ENCODE measurements at places on chromosomes 1 and 21. TPM values are rescaled to one million over a fixed set of nuclear protein-coding genes. Genes with fewer than 3 reads are reported as not detected.

- no peaks in the 10 kb centered on the region for H3K36me3 ChIP-seq
- no peaks in the 10 kb centered on the region for H3K4me1 ChIP-seq
- no peaks in the 10 kb centered on the region for H3K27me3 ChIP-seq
- H3K4me3 ChIP-seq = no peak overlapping the region
- H3K27ac ChIP-seq = no peak overlapping the region
- peak; percentile 3 for DNase-seq
Measured at GRCh38 chr1:90133133-90133532, 138.2 kb downstream of the ZNF326 start.

- H3K4me3 ChIP-seq = no peak overlapping the region
- peak; percentile 45 for DNase-seq
- no peak overlapping the region for H3K27ac ChIP-seq
- peaks cover 9% of the 10 kb centered on the region for H3K4me1 ChIP-seq
Measured at GRCh38 chr1:167666416-167666815, 36.4 kb downstream of the RCSD1 start.

GRCh38 chr1:184620469-184620868, 134.2 kb downstream of the EDEM3 start:
- no peaks in the 10 kb centered on the region for H3K27me3 ChIP-seq
- H3K36me3 ChIP-seq = no peaks in the 10 kb centered on the region
- no peak overlapping the region for H3K4me3 ChIP-seq
- no peak overlapping the region for H3K27ac ChIP-seq

- no peaks in the 10 kb centered on the region for H3K4me1 ChIP-seq
- no peaks in the 10 kb centered on the region for H3K27me3 ChIP-seq
- DNase-seq = no peak
- H3K4me3 ChIP-seq = no peak overlapping the region
- H3K27ac ChIP-seq = no peak overlapping the region
Measured at GRCh38 chr1:34721646-34722355, 33.0 kb upstream of the GJB5 start.

- H3K27ac ChIP-seq = peak overlapping the region; percentile 55
- no peaks in the 10 kb centered on the region for H3K27me3 ChIP-seq
- H3K4me1 ChIP-seq = peaks cover 18% of the 10 kb centered on the region
- DNase-seq = peak; percentile 96
- no peaks in the 10 kb centered on the region for H3K36me3 ChIP-seq
Measured at GRCh38 chr1:23100074-23100748, 68.4 kb downstream of the LUZP1 start.

Gene PRAMEF13
- total RNA-seq = not detected

DNA sequence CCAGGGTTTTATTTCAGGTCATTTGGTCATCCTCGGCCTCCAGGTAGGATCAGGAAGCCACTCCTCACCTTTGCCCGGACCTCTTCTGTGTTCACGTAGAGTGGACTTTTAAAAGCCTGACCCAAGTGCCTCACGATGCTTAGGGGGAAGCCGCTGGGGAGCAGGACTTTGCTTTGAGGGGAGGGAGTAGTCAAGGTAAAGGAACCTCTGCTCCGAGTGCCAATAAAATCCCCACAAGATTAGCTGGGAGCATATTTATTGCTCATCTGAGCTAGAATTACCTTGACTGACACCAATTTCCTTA, 603 bp upstream of the DHRS3 start:
- DNase-seq = no peak
- peak overlapping the region; percentile 66 for H3K4me3 ChIP-seq
- peaks cover 21% of the 10 kb centered on the region for H3K4me1 ChIP-seq
- no peaks in the 10 kb centered on the region for H3K27me3 ChIP-seq

DNA sequence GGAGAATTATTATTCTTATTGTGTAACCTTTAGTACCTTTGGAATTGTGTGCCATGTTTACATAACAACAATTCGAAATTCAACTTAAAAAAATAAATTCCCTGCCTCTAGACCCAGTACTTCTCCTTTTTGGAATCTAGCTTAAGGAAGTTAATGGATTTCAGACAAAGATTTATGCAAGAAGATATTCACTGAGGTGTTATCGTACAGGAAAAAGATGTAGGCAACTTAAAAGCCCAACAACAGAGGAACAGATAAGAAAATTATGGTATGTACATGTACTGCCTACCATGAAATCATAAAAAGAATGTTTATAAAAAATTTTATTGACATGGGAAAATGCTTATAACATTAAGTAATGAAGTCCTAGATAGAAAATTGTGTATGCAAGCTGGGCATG, 18.2 kb upstream of the STMN1 start:
- no peak overlapping the region for H3K27ac ChIP-seq
- H3K4me1 ChIP-seq = peaks cover 7% of the 10 kb centered on the region
- DNase-seq = no peak
- no peaks in the 10 kb centered on the region for H3K36me3 ChIP-seq
- H3K4me3 ChIP-seq = no peak overlapping the region

Gene FCER1A
- total RNA-seq = not detected

DNA sequence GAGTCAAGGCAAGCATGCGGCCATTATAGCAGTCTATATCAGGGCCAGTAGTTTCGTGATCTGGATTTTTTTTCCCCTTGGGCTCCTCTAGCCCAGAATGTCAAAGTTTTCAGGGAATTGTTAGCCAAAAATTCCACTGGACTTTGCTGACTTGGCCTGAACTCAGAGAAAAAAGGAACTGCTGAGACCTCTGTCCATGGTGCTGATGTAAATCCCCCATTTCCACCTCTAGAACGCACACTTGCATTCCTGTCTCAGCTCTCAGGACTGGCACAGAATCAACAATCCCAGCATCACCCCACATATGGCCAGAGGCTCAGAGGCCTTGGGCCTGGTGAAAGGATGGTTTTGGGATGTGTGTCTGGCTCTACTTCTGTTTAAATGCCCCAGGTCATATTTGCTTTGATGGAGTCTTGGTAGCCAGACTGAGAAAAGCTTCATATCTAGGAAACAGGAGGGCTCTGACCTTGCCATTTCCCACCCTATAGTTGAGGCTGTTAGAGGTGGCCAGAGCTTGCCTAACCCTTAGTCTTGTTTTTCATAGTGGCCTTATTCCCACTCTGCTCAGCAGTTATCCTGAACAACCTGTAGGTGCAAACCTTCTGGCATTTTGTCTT, 16.9 kb upstream of the EFCAB14 start:
- no peak overlapping the region for H3K27ac ChIP-seq
- DNase-seq = peak; percentile 60
- H3K27me3 ChIP-seq = no peaks in the 10 kb centered on the region
- no peaks in the 10 kb centered on the region for H3K36me3 ChIP-seq
- no peak overlapping the region for H3K4me3 ChIP-seq

DNA sequence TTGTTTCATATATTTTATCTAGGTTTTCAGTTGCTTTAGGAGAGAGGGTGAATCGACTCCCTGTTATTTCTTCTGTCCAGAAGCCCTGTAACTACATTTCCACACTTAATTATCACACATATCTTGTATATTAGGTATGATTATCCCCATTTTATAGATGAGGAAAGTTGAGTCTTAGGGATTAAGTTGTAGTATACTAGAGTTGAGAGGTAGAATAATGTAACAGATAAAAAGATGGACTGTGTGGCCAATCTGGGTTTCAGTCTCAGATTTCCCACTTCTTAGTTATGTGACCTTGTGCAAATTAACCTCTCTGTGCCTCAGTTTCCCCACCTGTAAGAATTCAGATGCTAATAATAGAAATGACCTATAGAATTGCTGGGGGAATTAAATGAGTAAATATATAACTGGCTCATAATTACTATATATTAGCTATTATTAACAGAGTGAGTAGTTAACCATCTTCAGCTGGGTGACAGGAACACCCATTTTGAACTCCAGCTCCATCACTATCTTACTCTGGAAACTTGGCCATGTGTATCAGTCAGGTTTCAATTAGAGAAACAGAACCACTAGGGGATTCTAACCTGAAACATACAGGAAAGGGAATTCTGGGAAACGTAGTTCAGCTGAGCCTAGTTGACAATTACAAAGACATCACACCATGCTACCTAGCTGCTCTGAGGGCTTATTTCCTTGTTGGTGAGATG, 20.4 kb upstream of the FOXO6 start:
- H3K4me1 ChIP-seq = no peaks in the 10 kb centered on the region
- H3K27me3 ChIP-seq = peaks cover 15% of the 10 kb centered on the region
- H3K27ac ChIP-seq = no peak overlapping the region
- H3K36me3 ChIP-seq = no peaks in the 10 kb centered on the region

DNA sequence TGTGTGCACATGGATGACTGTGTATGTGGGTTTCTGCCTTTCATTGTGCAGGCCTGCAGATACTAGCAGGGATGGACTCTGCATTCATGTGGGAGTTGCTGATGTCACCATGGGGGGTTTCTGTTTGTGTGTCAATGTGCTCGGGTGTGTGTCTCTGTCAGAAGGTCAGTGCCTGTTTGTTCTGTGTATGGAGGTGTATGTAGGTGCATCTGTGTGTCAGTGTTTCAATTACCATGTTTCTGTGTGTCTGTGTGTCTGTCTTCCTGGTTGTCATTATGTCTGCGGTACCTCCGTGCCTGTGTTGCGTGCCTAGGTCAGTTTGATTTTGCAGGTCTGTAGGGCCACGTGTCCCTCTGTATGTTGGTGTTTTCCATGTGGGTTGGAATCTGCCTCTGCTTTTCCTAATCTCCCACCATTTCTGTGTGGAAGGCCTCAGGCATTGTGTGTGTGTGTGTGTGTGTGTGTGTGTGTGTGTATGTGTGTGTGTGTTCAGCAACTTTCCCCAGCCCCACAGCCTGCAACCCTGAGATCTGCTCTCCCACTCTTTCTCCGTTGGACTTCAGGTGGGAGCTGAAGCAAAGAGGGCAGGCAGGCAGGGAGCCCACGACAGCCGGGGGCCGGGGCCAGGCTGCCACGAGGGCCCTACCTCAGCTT, 36.7 kb upstream of the WASF2 start:
- H3K4me1 ChIP-seq = peaks cover 42% of the 10 kb centered on the region
- no peaks in the 10 kb centered on the region for H3K27me3 ChIP-seq
- peak overlapping the region; percentile 33 for H3K27ac ChIP-seq
- peak; percentile 21 for DNase-seq
- no peaks in the 10 kb centered on the region for H3K36me3 ChIP-seq

Gene HSPG2
- 15.8 TPM for total RNA-seq

DNA sequence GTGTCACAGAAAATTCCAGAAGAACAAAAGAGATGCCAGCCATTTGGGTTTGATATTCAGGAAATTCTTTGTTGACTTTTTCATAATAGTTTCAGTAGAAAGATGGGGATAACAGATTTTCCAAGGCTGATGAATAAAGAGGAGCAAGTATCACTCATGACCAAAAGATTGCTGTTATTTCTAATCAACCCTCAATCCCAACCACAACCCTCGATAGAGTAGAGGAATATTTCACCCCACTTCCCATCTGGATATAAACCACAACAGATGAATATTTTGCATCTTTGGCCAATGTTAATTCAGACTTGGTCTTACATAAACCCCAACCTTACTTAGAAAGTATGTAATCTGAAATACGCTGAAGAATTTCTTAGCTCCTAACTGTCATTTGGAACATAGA, 232.4 kb downstream of the SEC16B start:
- no peaks in the 10 kb centered on the region for H3K27me3 ChIP-seq
- H3K36me3 ChIP-seq = no peaks in the 10 kb centered on the region
- no peak for DNase-seq
- no peak overlapping the region for H3K27ac ChIP-seq
- H3K4me1 ChIP-seq = no peaks in the 10 kb centered on the region

DNA sequence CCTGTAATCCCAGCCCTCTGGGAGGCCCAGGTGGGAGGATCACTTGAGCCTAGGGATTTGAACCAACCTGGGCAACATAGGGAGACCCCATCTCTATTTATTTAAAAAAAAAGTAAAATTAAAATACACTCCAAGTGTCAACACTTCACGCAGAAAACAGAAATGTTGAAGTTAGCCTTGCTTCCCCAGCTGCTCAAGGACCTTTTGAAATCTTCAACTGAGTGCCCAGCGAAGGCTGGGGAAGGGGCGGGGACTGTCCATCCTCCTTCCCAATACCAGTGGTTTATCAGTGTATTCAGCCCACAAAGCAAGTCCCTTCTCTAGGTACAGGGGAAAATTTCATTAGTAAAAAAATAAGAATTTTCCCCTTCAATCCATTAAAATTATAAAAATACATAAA, 2.2 kb upstream of the DNAJC28 start:
- H3K4me3 ChIP-seq = no peak overlapping the region
- peaks cover 8% of the 10 kb centered on the region for H3K27me3 ChIP-seq
- no peak overlapping the region for H3K27ac ChIP-seq
- no peak for DNase-seq
- H3K4me1 ChIP-seq = peaks cover 3% of the 10 kb centered on the region

Gene TNFRSF18
- total RNA-seq = not detected

GRCh38 chr21:45256021-45256911, 31.4 kb downstream of the POFUT2 start:
- no peak overlapping the region for H3K27ac ChIP-seq
- no peak for DNase-seq
- no peak overlapping the region for H3K4me3 ChIP-seq
- peaks cover 4% of the 10 kb centered on the region for H3K4me1 ChIP-seq
- H3K27me3 ChIP-seq = peaks cover 24% of the 10 kb centered on the region

DNA sequence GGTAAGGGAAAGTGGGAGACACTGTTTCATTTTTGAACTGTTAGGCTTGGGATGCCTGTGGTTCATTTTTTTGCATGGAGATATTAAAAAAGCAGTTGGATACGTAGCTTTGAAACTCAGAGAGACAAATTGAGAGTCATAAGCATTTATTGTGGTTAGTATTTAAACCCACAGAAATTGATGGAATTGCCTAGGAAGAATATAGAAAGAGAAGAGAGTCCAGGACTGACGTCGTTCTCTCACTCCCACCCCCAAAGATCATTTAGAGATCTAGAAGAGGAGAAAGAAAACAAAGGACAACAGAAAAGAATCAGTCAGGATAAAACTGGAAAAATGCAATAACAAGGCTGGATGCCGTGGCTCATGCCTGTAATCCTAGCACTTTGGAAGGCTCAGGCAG, 73.2 kb upstream of the BMP8A start:
- H3K27me3 ChIP-seq = no peaks in the 10 kb centered on the region
- peaks cover 10% of the 10 kb centered on the region for H3K4me1 ChIP-seq
- DNase-seq = peak; percentile 29
- no peak overlapping the region for H3K27ac ChIP-seq
- no peak overlapping the region for H3K4me3 ChIP-seq

GRCh38 chr1:106768501-106768900, 288.0 kb upstream of the PRMT6 start:
- no peaks in the 10 kb centered on the region for H3K4me1 ChIP-seq
- DNase-seq = no peak
- no peaks in the 10 kb centered on the region for H3K27me3 ChIP-seq

DNA sequence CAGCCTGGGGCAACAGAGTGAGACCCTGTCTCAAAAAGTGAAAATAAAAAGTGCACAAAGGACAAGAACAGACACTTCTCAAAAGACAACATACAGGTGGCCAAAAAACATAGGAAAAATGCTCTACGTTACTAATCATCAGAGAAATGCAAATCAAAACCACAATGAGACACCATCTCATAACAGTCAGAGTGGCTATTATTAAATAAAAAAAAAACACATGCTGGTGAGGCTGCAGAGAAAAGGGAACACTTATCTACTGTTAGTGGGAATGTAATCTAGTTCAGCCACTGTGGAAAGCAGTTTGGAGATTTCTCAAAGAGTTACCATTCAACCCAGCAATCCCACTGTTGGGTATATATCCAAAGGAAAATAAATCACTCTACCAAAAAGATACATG, 173.2 kb downstream of the SMYD3 start:
- H3K27me3 ChIP-seq = no peaks in the 10 kb centered on the region
- no peaks in the 10 kb centered on the region for H3K36me3 ChIP-seq
- DNase-seq = no peak
